Calu3 (cell line): ENCODE measurements at places on chromosomes 3 and 15. TPM values are rescaled to one million over a fixed set of nuclear protein-coding genes. Genes with fewer than 3 reads are reported as not detected.

DNA sequence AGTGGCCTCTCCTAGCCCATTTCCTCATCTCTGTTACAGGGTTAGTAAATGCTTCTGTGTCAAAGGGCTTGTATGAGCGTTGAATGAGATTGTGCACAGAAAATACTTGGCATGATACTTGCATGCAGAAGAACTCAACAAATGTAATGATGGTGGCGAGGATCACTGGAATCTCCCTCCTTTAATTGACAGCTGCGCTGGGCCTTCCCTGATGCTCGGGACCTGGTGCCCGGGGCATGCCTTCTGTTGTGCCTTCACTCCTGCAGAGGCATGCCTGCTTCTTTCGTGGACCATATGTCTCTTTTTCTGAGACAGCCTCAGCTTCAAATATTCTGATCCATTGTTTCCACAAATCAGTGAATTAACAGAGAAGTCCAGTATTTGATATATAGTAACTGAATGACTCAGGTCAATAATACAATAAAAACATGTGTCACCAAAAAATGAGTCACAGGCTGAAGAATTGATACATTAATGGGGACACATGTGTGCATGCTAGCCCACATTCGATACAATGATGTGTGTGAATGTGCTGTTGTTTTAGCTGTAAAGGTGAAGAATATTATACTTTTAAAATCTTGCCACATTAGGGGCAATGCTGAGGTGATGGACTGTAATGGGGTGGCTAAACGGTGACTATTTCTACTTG is 243.3 kb upstream of the TBL1XR1 start:
- no peak for DNase-seq

The SCN11A gene
- total RNA-seq = 0.09 TPM in 1 of 2 replicates, not detected in the other

The ERC2 gene
- 0.73 and 1.3 TPM in 2 replicates for total RNA-seq

The GPR149 gene
- not detected in 2 replicates for total RNA-seq

DNA sequence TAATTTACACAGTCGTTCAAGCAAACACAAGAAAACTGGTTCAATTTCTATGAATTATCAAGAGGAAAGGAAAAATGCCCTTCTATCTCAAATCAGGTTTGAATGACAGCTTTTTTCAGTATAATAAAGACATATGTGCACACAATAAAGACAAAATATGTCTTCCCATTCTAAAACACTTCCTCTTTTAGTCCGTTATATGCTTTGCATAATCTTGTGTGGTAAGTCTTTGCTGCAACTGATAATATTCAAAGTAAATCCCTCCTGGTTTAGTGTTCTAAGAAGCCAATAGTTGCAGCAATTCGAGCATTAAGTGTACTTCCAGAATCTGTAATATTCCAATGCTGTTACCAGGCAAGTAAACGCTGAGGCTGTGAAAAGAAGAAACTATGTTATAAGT is 43.7 kb upstream of the MAPKBP1 start:
- no peak for DNase-seq

- no peak for DNase-seq
These were observed 1.5 kb downstream of the RAB7A start for GRCh38 chr3:128727485-128727884.

- DNase-seq = no peak
These were observed 42.1 kb upstream of the TASOR start for GRCh38 chr3:56725175-56725574.
